ENCODE measurements at places on chromosomes 16 and 17.

DNA sequence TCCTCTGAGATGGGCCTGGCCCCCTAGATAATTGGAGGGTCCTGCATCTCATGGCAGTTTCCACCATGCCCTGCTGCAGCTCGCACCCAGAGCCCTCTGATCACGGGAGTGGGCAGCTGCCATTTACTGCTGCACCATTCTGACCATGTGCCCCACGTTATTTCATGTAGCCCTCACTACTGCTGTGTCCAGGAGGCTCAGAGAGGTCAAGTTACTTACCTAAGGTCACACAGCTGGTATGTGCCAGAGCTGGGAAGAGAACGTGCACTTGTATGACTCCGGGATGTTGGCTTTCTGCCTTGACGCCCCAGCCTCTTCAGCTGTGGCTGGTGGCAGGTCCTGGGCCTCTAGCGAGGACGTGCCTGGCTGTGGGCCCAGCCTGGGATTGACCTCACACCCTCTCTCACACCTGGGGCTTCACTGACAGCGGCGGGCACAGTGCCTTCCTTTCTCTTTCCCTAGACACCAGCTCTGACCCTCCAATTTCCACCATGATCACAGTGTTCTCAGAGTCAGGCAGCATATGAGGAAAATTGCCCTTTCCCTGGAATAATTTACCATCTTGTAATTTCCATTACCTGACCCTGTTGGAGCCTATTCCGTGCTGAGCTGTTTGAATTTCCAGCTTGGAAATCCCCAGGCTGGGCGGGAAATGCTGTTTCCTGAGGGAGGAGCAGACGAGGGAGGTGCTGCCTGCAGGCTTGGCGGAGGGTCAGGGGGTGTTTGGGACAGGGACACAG is 18.5 kb upstream of the DOC2B start:
- no peak for DNase-seq

DNA sequence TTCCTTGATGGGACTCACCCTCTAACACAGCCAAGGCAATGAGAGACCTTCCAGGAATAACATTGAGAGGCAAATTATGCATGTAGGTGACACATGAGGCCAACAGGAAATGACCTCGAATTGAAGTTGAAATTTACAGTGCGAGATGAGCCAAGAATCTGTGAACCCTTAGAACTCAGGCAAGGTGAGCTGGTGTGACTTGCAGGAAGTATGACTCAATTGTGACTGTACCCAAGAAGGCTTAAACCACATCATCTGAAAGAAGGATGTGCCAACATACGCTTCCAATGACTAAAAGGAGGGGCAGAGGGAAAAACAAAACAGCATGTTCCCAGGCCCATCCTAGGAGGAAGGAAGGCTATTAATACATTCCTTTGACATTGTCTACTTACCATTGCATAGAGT is 44.8 kb downstream of the PITPNC1 start:
- DNase-seq: peak; percentile 55

- DNase-seq: no peak
Measured at GRCh38 chr17:66547151-66547865, 244.9 kb downstream of the PRKCA start.

DNA sequence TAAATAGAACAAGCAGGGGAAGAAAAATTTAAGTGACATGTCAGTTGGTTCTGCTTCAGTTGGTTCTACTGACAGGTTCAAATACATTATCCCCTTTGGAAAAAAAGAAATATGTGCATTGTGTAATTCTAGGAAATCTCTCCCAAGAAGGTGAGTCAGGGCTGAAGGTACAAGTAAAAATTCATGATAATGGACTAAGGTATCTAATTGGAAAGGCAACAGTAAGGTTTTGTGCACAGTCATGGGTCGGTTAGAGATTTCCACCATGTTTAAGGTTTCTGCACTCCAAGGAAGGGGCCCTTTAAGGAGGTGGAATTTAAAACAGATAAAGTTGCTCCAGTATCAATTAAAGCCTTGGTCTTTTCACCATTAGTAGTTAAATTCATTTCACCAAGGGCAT is 17.9 kb upstream of the B4GALNT2 start:
- DNase-seq: no peak

DNA sequence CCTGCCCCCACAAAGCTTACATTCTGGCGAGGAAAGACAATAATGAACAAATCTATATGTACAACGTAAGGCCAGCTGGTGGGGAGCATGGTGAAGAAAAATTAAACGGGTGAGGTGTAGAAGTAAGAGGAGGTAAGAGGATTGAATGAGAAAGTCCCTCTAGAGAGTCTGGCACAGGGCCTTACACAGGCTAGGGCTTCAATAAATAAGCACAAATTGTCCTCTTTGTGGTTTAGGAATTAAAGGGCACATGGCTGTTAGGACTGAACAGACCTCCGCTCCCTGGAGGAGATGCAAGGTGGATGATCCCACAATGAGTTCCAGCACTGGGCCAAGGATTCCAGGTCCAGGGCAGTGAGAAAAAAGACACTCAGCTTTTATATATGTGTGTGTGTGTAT is 43.1 kb upstream of the HAPSTR1 start:
- no peak for DNase-seq

DNA sequence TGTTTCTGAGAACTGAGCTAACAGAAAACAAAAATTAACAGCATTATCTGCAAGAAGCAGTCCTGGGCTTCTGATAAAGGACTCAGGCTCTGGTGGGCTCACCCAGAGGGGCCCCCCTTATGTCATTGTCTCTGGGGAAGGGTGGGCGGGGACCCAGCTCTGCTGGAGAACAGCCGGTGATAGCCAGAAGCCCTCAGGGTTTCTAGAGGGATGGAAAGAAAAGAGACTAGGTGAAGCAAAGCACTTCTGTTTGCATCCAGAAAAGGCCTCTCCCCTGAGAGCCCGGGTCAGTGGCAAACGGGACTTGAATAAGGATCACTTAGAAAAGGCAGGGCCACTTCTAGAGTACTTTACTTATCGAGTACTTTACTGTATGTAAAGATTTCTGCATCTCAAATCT is 7.0 kb upstream of the CDC42EP4 start:
- no peak for DNase-seq

Measured in stimulated activated CD4-positive, alpha-beta T cell treated with anti-CD3 and anti-CD28 coated beads, Interleukin-1b, Interleukin-23, amount 100 ng/mL, for 4 hours (primary cell).